ENCODE measurements at places on chromosomes 11 and 22.

DNA sequence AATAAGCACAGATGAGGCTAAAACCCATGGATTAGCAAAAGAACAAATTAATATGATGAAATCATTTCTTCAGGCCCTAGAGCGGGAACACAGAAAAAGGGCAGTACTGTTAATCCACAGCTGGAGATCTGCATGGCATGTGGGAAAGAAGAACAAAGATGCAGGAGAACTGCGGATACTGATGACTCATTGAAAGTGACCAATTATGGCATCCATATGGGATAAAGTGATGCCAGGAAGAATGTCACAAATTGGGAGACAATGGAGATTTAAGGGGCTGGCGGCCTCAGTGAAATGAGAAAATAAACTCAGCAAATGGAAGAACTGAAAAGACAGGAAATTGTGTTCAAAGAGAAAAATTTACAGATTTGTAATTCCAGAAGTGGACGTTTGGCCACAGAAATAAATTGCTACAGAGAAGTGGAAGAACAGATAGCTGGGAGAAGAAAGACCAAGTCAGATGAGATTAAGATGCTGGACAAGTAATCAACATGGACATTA lies 39.4 kb downstream of the SIK3 start:
- no peak for DNase-seq

- no peak for DNase-seq
Measured at GRCh38 chr22:31504282-31504681, 7.9 kb downstream of the SFI1 start.

DNA sequence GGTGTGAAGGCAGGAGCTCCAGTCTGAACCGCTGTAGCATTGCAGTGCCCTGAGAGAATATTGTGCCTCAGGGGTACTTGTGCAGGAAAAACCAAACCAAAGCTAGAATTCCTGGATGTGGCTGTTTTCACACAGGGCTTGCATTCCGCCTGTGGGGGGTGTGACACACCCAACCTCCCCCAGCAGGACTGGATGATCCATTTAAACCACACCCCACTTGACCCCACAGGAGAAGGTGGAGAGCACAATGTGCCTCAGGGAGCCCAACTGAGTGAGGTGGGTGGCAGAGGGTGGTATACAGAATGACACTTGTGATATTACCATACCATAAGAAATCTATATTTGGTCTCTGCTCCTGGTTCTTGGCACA lies 66.9 kb upstream of the SLC22A12 start:
- DNase-seq = no peak

- no peak for DNase-seq
Measured at GRCh38 chr11:124798991-124799347, 1.2 kb downstream of the MSANTD2 start.

DNA sequence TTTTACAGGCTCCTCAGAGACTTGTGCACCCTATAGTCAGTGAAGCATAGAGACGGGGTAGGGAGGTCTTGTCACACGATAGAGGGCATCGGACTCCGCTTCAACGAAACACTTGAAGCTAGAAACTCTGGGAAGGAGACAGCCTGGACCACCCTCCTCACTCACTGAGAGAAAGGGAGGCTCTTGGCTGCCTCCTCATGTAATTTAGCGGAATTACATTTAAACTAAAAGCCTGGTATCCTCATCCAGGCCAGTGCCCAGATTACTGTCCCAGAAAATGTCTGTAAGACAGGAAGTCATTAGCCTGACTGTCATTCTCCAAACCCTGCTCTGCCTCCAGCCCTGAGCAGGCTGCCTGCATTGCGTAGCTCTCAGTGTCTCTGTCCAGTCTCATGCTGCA lies 36.0 kb downstream of the TTLL1 start:
- peak; percentile 22 for DNase-seq

DNA sequence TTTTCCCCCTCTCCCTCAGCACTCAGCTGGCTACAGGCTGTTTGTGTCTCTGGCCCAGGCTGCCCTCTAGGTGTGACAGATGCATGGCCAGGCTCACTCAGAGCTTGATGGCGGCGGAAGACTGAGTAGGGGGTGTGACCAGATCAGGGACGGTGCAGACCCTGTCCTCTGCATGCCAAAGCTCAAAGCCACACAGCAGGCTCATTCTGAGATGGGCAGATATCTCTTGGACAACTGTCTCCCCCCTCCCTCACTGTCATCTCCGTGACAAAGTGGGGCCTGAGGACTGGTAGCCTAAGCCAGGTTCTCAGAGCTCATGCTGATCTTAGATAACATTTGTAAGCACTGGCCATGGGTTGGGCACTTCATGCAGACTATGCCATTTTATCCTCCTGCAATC lies 231.3 kb downstream of the DSCAML1 start:
- no peak for DNase-seq

DNA sequence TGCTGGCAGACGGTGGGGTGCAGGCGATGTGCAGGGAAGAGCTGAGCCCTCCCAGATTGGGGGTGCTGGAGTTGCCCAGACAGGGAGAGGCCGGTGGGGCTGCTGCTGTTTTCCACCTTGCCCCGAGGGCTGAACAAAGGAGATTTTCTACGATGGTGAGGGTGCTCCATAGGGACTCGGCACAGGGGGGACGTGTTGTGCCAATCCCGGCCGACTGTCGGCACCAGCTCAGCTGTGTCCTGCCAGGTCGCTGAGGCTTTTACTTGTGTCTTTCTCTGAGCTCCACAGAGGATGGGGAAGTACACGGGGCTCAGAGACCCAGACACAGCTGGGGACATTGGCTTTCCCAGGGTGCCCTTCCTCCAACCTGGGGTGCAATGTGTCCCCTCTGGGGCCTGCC lies 816.8 kb downstream of the BRD1 start:
- no peak for DNase-seq

Data from NCI-H526 (cell line).